ENCODE measurements at places on chromosomes 16 and 17.

DNA sequence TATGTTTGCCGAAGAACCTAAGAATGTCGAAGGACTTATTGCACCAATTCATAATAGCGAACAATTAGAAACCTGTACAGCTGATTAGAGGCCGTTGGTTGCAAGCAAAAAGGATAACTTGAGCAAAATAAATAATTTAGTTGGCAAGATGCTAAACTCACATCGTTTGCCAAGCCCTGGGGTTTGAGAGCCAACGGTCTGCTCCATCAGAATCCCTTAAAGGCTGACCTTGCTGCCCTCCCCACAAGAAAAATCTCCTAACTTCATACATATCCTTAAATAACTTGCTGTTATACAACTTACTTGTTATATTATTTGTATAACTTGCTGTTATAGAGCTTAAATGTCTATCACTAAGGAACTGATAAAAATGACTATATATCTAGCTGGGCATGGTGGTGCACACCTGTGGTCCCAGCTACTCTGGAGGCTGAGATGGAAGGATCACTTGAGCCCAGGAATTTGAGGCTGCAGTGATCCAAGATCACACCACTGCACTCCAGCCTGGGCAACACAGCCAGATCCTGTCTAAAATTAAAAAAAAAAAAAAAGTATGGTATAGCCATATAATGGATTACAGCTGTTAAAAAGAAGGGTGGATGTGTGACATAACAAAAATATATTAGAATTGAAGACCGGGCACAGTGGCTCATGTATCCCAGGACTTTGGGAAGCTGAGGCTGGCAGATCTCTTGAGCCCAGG lies 1.9 kb upstream of the TRIM37 start:
- DNase-seq, result no peak

- no peak for DNase-seq
Observed at GRCh38 chr16:56349086-56349415, 76.3 kb downstream of the AMFR start.

DNA sequence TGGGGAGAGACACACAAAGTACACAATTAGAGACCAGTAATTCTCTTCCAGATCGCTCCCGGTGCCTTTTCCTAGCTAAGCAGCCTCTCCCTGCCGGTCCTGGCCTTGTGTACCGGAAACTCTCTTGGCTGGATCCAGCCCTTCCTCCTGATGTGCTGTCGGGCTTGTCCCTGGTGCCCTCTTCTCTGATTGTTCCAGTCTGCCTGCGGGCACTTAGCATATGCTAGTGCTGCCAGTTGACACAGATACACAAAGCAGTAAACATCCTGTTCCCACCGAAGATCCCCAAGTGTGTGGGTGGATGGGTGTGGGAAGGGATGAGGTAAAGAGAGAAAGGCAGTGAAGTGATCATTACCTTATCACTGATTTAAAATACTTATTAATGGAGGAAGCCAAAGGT lies 9.7 kb downstream of the HS3ST3B1 start:
- no peak for DNase-seq

DNA sequence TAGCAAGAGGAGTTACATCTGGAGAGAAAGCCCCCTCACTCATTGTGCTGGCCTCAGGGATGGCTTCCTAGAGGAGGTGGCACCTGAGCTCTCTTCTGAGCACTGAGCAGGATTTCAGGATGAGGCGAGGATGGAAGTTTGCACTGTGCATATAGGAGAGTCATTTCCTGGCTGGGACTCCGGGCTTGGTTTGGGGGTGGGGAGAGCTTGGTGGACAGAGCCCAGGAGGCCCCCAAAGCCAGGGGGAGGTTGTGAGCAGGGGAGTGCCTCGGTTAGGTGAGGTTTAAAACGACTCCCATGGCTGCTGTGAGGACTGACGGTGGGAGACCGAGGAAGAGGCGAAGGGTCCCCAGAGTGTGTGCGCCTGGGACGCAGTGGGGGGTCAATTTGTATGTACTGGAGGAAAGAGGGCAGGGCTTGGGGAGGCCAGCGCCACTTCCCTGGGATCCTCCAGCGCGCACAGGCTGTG lies 1.2 kb downstream of the CAMKK1 start:
- no peak for DNase-seq

DNA sequence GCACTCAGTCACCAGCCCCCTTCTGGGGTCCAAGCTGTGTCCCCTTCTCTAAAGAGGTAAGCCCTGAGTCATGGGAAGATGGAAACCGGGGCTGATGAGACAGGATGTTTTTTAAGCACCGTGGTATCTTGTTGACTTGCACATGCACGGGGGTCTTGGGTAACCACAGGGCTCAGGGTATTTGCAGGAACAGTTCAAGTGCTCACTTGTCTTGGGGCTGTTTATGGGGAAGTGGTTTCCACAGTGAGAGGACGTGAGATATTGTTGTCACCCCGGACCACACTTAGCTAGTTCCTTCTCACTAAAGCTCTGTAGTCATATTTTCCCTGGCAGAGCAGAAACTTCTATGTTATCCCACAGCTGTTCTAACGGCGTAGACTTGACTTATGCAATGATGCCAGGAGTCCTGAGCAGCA lies 7.7 kb downstream of the CCL3L1 start:
- DNase-seq, result no peak

DNA sequence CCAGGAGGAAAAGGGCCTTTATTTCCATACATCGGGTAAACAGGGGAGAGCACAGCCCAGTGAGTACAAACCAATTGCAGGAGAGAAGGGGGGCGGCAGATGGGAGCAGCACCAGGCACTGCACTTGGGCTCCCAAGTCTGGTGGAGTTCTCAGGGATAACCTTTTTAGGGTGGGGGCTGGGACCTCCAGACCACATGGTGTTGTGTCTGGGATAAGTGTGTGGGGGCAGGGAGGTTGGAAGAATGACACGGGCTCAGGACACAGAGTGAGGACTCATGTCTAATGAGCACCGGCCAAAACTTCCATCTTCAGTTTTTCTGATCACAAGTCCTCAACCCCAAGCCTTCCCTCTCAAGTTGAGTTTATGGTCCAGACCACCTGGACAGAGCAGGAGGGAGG lies 30.6 kb downstream of the PIPOX start:
- DNase-seq, result no peak

DNA sequence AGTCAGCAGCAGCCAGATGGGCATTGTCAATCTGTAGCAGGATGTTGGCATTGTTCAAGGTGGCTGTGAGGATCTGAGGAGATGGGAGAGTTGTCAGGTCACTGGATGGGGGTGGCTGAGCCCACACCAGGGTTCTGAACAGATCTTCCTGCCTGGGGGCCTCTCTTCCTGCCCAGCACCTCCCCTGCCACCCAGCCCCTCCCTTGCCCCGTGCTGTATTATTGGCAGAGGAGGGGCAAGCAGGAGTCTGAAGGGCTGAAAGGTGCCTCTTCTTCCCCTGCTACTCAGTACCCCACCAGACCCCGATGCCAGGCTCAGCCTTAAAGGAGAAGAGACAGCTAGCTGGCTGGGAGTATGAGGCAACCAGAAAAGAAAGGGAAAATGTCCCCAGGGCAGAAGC lies 93.0 kb downstream of the GOSR1 start:
- no peak for DNase-seq

DNA sequence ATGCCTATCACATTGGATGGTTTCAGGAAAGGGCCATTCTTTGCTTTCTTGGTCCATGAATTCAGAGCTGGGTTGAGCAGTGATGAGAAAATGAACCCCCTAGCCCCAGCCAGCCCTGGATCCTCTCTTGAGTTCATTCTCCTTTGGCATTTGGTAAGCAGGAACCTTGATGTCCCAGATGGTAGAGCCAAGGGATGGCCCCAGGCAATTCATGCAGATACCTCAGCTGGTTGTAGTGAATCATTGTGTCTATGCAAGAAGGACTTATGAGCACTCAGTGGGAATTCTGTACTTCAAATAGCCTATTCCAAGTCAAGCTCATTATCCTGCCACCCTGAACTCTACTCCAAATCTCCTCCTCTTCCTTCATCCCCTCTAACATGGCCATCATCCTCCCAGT lies 412.7 kb downstream of the UTP18 start:
- no peak for DNase-seq

DNA sequence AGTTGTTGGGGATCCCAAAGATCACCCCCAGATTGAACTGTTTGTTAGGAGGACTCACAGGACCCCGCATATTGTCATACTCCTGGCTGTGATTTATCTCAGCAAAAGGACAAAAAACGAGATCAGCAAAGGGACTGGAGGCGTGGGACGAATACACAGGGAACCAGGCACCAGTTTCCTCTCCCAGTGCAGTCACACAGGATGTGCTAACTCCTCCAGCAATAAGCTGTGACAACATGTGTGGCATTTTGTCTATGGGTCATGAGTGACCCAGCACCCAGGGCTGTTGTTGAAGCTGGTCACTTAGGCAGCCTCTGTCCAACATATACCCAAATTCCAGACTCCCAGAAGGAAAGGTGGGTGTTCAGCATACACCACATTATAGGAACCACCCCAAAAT lies 60.9 kb downstream of the CPPED1 start:
- no peak for DNase-seq

DNA sequence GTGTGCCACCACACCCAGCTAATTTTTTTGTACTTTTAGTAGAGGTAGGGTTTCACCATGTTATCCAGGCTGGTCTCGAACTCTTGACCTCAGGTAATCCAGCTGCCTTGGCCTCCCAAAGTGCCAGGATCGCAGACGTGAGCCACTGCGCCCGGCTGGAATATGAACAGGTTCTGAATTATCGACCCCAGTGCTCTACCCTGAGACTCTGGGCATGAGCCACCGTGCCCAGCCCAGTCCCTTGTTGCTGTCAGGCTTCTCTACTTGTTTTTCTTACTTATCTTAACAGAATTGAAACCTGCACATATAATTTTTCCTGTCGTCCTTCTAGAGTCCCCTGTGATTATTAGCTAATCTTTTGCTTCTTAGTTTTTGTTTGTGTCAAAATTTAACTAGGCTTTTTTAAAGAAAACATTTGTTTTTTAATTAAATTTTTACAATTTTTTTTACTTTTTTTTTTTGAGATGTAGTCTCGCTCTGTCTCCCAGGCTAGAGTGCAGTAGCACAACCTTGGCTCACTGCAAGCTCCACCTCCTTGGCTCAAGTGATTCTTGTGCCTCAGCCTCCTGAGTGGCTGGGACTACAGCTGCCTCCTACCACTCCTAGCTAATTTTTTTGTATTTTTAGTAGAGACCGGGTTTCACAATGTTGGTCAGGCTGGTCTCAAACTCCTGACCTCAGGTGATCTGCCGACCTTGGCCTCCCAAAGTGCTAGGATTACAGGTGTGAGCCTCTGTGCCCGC lies 66.7 kb downstream of the AP2B1 start:
- no peak for DNase-seq

DNA sequence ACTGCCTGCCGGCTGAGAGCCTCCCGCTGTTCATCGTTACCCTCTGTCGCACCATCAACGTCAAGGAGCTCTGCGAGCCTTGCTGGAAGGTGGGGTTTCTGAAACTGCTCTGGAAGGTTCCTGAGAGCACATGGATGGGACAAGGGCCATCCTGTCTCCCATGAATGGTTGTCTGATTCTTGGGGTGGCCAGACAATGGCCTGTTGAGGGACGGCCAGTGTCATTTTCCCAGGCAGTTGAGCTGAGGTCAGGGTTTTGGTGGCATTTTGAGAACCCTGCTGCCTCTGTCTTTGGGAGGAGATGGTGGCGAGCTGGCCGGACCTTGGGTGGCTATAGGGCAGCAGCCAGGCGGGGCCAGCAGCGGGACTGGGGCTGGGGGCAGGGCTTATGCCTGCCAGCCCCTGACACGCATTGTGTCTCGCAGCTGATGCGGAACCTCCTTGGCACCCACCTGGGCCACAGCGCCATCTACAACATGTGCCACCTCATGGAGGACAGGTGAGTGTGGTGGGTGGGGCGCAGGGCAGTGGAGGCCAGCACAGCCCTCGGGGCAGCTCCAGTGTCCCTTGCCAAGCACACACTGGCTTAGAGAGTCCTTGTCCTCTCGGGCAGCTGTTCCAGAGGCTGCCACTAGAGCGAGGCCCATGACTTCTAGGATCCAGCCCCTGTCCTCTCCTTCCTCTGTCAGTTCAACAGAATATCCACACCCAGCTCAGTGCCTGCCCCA lies 9.1 kb downstream of the TSC2 start:
- DNase-seq, result no peak

DNA sequence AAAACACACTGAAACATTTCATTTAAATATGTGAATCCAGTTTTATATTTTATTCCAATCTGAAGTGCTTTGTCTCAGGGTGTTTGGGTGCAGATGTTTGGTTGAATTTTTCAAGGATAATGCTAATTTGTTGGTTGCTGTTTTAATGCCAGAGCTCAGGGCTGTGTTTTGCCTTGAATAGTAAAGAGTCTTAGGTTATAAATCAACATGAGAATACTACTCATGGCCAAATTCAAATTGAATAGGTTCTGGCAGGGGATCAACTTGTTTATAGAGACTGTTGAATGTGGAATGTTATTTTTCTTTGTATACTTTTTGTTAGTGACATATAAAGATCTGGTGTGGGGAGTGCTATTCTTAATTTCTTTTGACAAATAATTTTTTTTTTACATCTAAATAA lies 18.8 kb downstream of the TOM1L1 start:
- no peak for DNase-seq

- DNase-seq, result no peak
Observed at GRCh38 chr17:68460146-68460545, 2.9 kb upstream of the WIPI1 start.

DNA sequence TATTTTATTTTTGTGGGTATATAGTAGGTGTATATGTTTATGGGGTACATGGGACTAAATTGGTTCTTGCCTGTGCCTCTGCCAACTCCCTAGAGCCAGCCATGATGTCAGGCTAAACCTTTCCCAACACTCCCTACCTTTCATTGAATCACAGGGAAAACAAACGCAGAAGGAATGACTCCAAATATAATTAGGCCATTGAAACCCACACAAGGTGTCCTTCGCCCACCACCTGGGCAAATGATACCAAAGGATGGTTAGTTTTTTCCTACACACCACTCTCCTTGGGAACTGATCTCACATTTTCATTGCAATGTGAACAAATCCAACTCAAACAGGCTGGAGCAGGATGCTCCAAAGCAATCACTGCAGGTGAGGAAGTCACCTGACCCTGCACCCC lies 27.5 kb downstream of the WSB1 start:
- no peak for DNase-seq

- DNase-seq, result no peak
Observed at GRCh38 chr16:80144191-80144590, 396.6 kb upstream of the DYNLRB2 start.

Measured in NCI-H2081 treated with DMSO at 0.1 percent for 48 hours (cell line).